ENCODE measurements at places on chromosomes 16 and 17.

- no peak for DNase-seq
Measured at GRCh38 chr17:72861811-72862210, 230.7 kb downstream of the SLC39A11 start.

- DNase-seq: no peak
Measured at GRCh38 chr17:28497931-28498330, 8.2 kb upstream of the FOXN1 start.

DNA sequence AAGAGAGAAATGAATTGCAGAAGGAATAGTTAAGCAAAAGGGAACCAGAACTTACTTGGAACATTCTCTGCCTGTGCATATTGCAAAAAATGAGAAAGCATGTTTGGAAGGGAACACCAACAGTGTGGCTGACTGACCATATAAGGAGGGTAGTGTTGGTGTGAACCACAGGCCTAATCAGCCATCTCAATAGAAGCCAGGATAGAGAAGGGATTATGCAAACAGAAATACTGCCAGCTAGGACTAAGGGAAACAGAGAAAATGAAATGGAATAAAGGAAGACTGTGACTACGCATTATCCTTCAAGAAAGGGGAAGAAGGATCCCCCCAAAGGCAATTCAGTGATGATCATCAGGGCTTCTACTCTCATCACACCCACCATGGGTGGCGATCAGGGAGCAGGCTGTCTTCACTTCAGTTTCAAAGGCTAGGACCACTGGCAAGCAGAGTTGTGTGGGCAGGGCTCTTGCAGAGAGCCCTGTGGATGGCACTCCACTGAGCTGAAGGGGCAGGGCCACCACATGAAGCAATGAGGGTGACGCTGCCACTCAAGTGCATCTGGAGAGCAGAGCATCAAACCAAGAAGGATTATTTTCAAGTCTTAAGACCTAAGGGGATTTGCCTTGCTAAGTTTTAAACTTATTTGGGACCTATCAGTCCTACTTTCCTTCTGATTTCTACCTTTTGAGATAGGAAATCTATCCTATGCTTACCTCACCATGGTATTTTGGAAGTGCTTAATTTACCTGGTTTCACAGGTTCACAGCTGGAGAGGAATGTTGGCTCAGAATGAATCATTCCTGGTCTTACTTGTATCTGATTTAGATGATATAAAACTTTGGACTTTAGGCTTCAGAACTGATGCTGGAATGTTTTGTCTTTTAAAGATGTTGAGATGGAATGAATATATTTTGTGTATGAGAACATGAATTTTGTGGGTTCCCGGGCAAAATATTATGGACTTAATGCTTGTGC, 140.5 kb downstream of the SSH2 start:
- no peak for DNase-seq

GRCh38 chr17:81513372-81513752, 763 bp upstream of the ACTG1 start:
- DNase-seq: no peak

DNA sequence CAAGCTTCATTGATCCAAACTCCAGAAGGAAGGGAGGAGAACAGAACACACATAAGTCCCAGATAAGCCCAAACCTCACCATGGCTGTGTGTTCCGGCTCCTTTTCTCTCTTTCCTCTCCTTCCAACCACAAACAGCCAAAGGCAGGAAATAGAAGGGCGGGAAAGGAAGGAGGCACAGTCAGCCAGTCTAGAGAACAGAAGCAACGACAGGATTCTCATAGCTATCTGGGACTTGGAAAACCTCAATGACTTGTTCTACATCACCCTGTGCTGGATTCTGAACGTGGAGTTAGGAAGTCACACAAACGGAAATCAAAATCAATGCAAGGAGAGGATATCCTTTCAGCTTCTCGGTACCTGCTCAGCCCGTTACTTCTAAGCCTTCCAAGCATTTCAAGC, 9.0 kb downstream of the CRK start:
- no peak for DNase-seq

DNA sequence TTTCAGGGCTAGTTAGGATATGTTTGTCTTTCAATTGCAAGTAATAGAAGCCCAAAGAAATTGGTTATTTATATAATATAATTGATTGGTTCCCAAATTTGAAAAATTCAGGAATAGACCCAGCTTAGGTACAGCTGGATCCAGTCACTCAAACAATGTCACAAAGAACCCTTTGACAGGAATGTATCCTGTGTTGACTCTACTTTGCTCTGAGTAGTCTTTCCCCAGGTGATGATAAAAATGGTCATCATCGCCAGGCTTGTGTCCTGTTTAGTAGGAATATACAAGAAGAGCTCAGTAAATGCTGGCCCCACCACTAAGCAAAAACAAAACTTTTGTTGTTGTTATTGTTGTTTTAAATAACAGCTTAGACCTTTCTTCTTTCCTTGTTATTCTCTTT, 35.0 kb downstream of the MAPT start:
- DNase-seq: no peak

GRCh38 chr17:77478899-77479298, 338.1 kb downstream of the SEC14L1 start:
- no peak for DNase-seq

GRCh38 chr16:67648088-67648763, 3.3 kb downstream of the CARMIL2 start:
- DNase-seq: no peak

- no peak for DNase-seq
Measured at GRCh38 chr17:65485388-65486299, 75.8 kb downstream of the AXIN2 start.

GRCh38 chr17:40341808-40342503, 22.6 kb downstream of the GJD3 start:
- no peak for DNase-seq

- DNase-seq: no peak
Measured at GRCh38 chr17:75073618-75074047, 14.1 kb upstream of the SLC16A5 start.

DNA sequence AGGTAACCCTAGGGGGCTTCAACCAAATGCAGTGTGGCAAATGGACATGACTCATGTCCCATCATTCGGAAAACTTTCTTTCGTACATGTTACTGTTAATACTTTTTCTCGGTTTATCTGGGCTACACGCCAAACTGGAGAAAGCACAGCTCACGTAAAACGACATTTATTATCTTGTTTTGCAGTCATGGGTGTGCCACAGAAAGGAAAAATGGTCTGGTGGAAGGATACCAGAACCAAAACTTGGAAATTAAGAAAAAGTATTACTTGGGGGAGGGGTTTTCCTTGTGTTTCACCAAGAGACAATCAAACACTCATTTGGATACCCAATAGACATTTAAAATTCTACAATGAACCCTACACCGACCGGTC, 23.6 kb downstream of the ALOX15B start:
- no peak for DNase-seq

DNA sequence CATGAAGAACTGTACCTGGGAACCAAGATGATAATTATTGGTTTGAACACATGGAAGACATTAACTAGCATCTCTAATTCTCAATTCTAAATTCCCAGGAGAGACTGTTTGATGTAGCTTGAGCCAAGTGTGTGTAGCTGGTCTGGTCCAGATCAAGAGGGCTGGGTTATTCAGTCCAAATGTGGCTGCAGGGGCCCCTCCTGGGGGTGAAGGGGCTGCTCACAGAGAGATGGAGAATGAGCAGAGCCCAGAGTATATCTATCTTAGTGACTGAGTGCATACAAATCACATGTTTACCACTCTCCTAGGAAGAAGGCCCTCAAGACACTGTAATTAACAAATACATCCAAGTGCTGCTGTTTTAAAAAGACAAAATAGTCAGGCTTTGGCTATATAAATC, 50.4 kb downstream of the HS3ST2 start:
- DNase-seq: no peak

DNA sequence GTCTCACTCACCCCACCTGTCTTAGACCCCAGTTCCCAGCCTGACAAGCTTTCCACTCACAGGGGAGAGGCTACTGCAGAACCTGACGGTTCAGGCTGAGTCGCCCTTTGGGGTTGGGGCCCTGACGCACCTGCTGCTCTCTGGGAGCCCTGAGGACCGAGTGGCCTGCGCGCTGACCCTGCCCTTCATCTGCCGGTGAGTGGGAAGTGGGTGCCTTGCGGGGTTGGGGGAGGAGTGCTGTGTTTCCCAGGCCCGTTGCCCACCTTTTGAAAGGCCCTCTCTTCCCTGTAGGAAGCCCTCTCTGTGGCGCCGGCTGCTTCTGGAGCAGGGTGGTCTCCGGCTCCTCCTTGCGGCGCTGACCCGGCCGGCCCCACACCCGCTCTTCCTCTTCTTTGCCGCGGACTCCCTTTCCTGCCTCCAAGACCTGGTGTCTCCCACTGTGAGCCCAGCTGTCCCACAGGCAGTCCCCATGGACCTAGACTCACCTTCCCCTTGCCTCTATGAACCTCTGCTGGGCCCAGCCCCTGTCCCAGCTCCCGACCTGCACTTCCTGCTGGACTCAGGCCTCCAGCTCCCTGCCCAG, 6.1 kb upstream of the TGFB1I1 start:
- no peak for DNase-seq

- DNase-seq: no peak
Measured at GRCh38 chr16:49658531-49658930, 197.4 kb downstream of the ZNF423 start.

GRCh38 chr17:2719861-2720260, 8.3 kb upstream of the CLUH start:
- no peak for DNase-seq

All from HS-5 (cell line).